ENCODE measurements at places on chromosomes 1 and 21.

GRCh38 chr1:114091711-114092110 lies 62.0 kb downstream of the SYT6 start:
- no peak for DNase-seq

DNA sequence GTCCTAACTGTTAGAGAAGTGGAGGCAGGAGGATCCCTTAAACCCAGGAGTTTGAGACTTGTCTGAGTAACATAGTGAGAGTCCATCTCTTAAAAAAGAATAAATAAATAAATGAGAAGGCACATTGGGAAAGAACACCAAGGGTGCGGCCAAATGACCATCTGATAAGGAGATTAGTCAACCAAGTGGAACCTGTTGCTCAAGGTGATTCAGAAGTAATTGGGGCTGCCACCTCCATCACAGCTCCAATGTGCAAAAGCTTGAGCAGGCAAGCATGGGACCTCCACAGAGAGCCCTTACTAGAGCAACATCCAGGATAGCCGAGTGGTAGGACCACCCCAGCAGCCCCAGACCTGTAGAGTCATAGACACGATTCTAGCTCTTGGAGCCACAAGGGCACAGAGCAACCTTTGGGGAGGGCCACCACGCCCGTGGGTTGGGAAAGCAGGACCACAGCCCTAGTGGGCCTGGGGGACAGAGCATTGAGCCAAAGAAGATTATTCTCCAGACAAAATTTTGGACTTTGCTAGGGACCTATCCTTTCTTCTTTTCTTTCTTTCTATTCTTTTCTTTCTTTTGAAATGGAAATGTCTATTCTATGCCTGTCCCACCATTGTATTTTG lies 40.9 kb downstream of the KCNK1 start:
- peak; percentile 22 for DNase-seq

DNA sequence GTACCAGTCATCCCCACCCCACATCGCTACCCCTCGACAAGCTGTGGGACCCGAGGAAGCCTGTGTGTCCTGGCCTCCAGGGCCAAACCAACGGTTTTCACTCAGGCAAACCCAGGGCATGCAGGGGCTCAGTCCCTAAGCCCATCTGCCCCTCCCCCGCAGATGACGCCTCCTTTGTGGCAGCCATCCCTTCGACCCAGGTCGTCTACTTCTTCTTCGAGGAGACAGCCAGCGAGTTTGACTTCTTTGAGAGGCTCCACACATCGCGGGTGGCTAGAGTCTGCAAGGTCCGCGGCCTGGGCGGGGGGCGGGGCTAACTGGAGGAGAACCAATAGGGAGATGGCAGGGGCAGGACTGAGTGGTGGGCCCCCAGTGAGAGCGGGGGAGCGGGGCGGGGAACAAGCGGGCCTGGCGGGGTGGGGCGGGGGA lies 7.4 kb downstream of the SEMA4A start:
- DNase-seq, result peak; percentile 57

DNA sequence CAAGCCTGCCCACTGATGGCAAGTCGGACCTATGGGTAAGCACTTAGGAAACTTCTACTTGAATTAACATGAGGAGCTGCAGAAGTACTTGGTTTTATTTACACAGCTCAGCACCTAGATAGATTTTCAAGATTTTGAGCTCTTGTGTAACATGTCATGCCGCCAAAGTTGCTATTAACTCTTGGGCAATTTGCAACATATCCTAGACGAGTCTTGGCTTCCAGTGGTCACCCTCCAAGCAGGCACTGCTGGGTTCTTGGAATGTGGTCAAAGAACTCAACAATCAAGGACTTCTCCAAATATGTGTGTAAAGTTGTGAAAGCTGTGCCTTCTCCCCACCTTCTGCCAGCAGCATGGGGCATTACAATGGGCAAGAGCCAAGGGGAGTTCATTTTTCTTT lies 17.8 kb upstream of the GUCA2B start:
- no peak for DNase-seq

- no peak for DNase-seq
Observed at GRCh38 chr1:115340879-115341278, 2.8 kb upstream of the NGF start.

- DNase-seq, result no peak
Observed at GRCh38 chr21:23811805-23812204, 1795.5 kb downstream of the MRPL39 start.

- DNase-seq, result no peak
Observed at GRCh38 chr1:230883967-230884366, 15.6 kb upstream of the C1orf198 start.

- no peak for DNase-seq
Observed at GRCh38 chr21:33135925-33136324, 66.0 kb downstream of the OLIG1 start.

DNA sequence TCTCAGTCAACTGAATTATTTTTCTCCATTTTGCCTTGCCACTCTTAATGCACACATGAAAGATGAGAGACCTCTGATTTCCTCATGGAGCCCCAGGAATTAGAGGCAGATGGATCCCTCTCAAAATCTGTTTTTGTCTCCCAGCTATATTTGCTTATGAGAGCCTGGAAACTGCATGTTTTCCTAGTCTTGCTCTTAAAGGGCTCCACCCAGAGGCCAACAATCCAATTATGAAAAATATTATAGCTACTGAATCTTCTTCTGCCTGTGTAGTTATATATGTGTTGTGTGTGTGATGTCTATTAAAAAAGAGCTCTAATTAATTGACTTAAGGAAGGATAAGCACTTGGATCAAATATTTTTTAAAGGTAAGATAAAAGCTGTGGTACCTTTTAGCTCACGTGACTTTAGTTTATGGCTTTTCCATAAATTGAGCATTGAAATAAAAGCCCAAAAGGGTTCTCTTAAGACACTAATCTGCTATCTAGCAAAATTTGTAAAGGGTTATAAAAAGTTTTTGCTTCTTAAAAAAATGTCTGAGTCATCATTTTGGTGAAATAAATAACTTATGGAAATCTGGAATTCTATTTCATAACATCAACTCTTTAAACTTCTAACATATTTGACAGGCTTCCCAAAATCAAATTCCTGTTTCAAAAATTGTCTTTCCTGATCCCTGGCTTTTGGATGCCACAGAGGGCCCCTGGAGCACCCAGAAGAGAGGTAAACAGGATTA lies 31.2 kb upstream of the TSPEAR start:
- DNase-seq, result no peak

DNA sequence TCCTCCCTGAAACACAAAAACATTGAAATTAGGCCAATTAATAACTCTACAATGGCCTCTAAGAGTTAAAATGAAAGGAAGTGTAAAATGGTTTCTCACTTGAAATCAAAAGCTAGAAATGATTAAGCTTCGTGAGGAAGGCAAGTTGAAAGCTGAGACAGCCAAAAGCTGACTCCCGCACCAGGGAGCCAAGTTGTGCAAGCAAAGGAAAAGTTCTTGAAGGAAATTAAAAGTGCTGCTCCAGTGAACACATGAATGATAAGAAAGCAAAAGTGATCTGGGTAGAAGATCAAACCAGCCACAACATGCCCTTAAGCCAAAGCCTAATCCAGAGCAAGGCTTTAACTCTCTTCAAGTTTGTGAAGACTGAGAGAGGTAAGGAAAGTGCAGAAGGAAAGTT lies 22.8 kb downstream of the CYYR1 start:
- no peak for DNase-seq

DNA sequence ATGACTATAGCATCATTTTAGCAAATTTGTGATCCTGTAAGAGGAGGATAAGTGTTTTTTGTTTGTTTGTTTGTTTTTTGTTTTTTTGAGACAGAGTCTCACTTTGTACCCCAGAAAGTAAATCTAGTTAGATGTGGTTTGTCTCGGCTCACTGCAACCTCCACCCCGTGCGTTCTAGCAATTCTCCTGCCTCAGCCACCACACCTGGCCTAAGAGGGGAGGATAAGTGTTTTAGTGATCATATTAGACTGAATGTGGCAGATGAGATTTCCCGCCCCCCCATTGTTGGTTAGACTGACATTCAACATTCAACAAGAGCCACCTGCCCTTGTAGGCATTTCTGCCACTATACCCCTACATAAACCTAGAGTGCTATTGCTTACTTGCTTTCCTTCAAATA lies 98.5 kb downstream of the OSBPL9 start:
- no peak for DNase-seq

- no peak for DNase-seq
Observed at GRCh38 chr1:983798-984475, 2.0 kb upstream of the PERM1 start.

GRCh38 chr1:203609979-203610493 lies 16.6 kb upstream of the ATP2B4 start:
- no peak for DNase-seq

GRCh38 chr1:204872262-204872881 lies 1.7 kb downstream of the NFASC start:
- DNase-seq, result peak; percentile 86
